ENCODE measurements at places on chromosomes 1 and 21.

DNA sequence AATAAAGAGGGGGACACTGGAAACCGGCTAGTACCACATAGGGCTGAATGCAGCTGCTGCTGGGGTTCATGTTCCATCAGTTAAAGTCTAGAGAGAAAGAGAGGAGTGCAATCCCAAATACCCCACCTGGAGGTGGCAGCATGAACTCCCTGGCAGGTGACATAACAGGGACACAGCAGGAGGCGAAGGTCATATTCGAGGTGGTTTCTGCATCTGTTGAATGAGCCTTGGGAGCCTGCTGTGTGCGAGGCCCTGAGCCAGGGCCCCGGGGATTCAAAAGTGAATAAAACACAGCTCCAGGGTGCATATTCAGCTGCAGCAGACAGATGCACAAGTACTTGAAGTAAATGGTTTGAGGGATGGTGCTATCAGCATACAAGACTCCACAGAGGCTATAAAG is 456.8 kb downstream of the SETD4 start:
- no peak for DNase-seq

DNA sequence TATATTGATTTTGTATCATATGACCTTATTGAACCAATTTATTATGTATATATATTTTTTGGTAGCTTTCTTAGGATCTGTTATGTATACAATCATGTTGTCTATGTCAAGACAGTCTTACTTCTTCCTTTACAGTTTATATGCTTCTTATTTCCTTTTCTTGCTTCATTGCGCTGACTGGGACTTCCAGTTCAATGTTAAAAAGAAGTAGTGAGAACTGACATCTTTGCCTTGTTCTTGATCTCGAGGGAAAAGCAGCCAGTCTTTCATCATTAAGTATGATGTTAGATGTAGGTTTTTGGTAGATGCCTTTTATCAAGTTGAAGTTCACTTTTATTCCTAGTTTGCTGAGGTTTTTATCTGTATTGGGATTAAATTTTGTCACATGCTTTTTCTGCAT is 17.5 kb downstream of the MAN1C1 start:
- DNase-seq, result no peak

- DNase-seq, result no peak
Observed at GRCh38 chr1:31725777-31726535, 22.1 kb upstream of the COL16A1 start.

DNA sequence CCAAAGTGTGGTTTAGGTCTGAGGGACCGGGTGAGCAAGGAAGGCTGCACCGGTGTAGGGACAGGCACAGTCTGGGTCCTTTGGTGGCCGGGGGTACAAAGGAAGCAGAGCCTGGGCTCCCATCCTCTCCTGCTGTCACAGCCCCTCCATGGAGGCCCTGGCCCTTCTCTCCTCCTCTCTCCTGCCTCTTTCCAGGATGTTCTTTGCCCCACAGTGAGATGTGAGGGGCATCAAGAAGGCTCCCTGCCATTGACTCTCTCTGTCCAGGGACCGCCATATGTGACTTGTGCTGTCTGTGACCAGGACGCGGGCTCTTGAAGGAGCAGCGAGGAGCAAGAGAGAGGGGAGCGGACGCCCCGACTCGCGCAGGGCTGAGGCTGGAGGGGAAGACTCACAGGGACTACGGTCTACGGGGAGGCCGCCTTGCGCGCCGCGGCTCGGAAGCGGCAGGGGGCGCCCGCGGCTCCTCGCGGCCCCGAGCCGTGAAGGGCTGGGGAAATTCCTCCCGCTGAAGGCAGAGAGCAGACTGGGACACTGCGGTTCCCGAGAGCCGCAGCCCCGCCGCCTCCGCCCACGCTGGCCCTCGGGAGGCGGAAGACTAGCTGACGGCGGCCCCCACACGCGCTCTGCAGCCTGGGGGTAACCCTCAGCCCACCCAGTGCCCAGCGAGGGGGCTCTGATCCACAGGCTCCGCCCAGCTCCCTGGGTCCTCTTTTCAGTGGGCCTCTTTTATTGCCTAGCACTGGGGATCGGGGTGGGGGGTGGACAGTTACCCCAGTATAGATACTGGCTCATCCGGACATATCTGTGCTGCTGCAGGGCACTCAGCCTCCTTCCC is 40.8 kb downstream of the MAB21L3 start:
- DNase-seq, result peak; percentile 78

DNA sequence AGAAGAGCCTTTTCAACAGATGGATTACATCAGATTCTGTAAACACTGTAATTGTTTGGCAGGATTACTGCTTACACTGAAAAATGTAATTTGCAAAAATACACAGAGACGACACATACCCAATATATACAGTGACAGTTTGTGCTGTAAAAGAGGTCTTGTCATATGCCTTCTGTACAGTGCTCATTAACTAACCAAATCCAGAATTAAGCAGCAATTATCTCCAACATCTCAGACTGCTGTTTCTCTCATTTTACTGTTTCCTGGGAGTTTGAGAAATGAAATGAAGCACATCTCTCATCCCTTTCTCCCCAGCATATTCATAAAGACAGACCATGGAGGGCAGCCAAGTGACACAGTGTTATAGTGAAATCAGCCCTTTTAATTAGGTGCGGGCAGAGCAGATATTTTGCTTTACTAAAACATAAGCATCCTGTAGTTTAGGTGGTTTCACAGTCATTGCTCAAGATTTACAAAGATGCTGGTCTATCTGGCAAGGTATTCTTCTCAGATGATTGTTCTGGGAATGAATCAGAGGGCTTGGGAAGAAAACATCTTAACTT is 618.4 kb upstream of the USP24 start:
- peak; percentile 48 for DNase-seq

- DNase-seq, result no peak
Observed at GRCh38 chr1:50425376-50426107, 2.3 kb upstream of the DMRTA2 start.

- no peak for DNase-seq
Observed at GRCh38 chr1:18104546-18105100, 3.0 kb upstream of the IGSF21 start.
